ENCODE measurements at places on chromosomes 3 and 15.

- DNase-seq: no peak
Observed at GRCh38 chr3:47512416-47513124, 942 bp downstream of the ELP6 start.

DNA sequence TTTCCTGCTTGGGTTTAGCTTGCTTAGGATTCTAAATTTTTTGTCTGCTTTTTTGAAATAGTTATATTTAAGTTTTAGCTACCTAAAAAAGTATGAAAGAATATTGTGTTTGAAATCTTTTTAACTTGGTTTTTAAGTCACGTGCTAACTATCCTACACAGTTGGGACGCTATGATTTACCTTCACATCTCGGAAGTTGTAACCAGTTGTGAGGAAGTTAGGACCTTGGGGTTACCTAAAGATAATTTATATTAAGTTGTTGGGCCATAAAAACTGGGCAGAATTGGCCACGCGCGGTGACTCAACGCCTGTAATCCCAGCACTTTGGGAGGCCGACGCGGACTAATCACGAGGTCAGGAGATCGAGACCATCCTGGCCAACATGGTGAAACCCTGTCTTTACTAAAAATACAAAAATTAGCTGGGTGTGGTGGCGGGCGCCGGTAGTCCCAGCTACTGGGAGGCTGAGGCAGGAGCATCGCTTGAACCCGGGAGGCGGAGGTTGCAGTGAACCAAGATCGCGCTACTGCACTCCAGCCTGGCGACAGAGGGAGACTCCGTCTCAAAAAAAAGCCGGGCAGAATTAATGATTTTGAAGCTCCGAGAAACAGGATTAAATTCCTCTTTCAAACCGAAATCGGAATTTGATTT lies 1.0 kb downstream of the ZFAND6 start:
- DNase-seq: no peak

DNA sequence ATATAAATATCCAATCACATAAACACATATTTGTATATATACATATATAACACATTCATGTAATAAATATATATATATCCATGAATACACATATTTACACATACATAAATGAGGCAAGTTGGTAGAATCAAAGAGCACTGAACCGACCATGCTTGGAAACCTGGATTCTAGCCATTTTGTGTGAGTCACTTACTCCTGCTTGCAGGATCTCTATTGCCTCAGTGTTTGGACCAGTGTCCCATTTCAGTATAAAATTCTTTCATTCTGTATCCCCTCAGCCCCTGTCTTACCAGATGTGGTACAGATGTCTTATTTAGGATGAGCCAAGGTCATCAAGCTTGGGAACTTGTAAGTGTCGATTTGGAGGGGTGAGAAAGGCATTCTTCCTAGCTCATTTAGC lies 391.4 kb upstream of the FRG2C start:
- no peak for DNase-seq

DNA sequence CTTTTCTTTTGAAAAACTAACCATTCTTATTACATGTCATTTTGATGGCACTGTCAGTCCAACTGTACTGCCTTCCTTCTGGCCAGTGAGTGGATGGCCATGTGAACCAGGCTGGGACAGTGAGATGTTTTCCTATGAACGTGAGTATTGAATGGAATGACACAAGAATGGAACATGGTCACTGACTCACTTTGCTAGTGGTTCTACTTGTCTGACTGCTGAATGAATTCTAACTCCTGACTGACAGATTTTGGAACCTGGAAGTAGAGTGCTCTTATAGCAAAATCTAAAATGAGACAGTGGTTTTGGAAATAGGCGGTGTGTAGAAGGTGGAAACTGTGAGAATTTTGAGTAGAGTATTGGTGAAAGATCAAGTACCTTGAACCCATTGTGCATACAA lies 606.9 kb upstream of the KCNMB2 start:
- DNase-seq: no peak

- DNase-seq: no peak
Observed at GRCh38 chr3:123781138-123781537, 103.0 kb downstream of the MYLK start.

DNA sequence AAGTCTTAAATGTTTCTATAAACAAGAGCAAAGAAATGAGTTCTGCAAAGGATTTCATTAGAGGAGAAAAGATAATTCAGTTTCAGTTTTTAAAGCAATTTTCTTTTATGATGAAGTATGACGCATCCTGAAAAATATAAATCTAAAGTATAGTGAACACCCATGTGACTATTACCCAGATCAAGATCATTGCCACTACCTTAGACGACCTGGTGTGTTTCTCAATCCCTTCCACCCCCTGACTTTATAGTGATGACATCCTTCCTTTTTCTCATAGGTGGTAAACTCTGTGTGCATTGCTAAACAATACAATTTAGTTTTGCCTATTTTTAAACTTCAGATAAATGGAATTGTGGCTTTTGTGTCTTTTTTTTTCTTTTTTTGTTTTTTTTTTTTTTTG lies 8.4 kb downstream of the STT3B start:
- no peak for DNase-seq
